ENCODE measurements at places on chromosomes 3 and 15. TPM values are rescaled to one million over a fixed set of nuclear protein-coding genes. Genes with fewer than 3 reads are reported as not detected.

DNA sequence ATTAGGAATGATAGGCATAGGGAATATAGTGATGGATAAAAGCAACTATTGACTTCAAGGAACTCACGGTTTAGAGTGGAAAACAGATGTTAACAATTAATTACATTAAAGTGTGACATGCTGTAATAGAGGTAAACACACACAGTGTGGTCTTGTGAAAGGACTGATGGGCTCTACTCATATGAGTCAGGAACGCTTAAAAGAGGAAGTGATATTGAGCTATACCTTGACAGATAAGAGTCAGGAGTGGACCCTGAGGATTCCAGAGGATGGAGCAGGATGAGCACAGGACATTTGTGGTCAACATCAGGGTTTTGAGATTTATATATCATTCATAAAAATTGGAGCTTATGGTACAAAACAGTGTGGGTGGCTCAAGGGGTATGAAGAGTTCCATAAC, 11.0 kb downstream of the EXOG start:
- no peaks in the 10 kb centered on the region for H3K4me1 ChIP-seq
- no peaks in the 10 kb centered on the region for H3K27me3 ChIP-seq
- no peak for DNase-seq
- no peak overlapping the region for H3K27ac ChIP-seq
- peaks cover 6% of the 10 kb centered on the region for H3K36me3 ChIP-seq

DNA sequence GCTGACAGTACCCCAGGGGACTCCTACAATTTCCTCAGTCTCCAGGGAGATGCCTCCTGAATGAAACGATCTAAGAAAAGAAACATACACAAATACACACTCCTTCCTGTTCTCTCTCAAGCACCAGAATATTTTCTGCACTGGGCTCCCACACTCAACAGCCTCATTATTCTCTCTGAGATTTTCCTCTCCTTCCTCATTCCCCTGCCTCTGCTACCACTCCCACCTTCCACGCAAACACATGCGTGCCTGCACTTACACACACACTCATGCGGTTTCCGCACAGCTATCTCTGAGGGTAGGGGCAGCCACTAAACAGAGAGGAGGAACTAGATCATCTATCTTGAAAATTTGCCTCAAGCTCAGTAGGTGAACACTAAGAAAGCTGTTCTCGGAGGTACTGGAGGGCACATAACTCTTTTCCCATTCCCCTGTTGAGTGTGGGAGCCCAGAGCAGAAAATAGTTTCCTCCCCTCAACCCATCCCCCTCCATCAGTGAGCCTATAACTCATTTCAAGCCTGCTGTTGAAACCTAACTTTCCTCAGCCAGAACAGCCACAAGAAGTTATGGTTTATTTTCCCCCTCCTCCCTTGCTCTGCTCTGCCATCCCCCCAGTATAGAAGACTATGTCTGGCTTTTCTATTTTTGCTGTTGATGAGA, 30.5 kb upstream of the TIPARP start:
- no peaks in the 10 kb centered on the region for H3K36me3 ChIP-seq
- H3K27ac ChIP-seq: peak overlapping the region; percentile 27
- H3K27me3 ChIP-seq: no peaks in the 10 kb centered on the region

GRCh38 chr3:48501196-48501595, 2.8 kb downstream of the SHISA5 start:
- peaks cover 31% of the 10 kb centered on the region for H3K36me3 ChIP-seq
- no peak overlapping the region for H3K27ac ChIP-seq
- DNase-seq: no peak
- H3K4me1 ChIP-seq: peaks cover 40% of the 10 kb centered on the region
- peaks cover 2% of the 10 kb centered on the region for H3K27me3 ChIP-seq
- peak overlapping the region; percentile 51 for H3K4me3 ChIP-seq

Gene SNX22
- 0.41 TPM for total RNA-seq

DNA sequence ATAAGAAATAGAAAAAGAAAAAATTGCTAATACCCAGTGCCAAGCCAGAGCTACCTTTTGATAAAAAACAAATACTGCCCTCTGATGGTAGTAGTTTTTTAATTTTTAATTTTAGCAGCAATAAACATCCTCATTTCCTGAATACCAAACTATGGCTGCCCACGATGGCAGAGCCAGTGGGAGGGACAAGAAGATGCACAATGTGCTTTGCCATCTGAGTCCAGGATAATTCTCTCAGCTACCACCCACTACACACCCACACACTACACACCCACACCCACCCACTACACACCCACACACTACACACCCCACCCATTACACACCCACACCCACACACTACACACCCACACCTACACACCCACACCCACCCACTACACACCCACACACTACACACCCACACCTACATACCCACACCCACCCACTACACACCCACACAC, 17.8 kb downstream of the CEP19 start:
- H3K27me3 ChIP-seq: no peaks in the 10 kb centered on the region
- H3K4me1 ChIP-seq: no peaks in the 10 kb centered on the region
- no peak for DNase-seq
- no peak overlapping the region for H3K27ac ChIP-seq
- no peaks in the 10 kb centered on the region for H3K36me3 ChIP-seq
- no peak overlapping the region for H3K4me3 ChIP-seq

GRCh38 chr15:62444104-62445022, 279.3 kb upstream of the C2CD4B start:
- no peak overlapping the region for H3K4me3 ChIP-seq
- H3K4me1 ChIP-seq: no peaks in the 10 kb centered on the region
- no peaks in the 10 kb centered on the region for H3K36me3 ChIP-seq
- DNase-seq: no peak

- no peak for DNase-seq
- H3K27me3 ChIP-seq: peaks cover 2% of the 10 kb centered on the region
- no peak overlapping the region for H3K27ac ChIP-seq
- no peaks in the 10 kb centered on the region for H3K36me3 ChIP-seq
- H3K4me3 ChIP-seq: no peak overlapping the region
Observed at GRCh38 chr15:94793207-94793606, 561.8 kb downstream of the MCTP2 start.

Gene TEX55
- not detected for total RNA-seq

Gene KNG1
- not detected for total RNA-seq

GRCh38 chr15:38474155-38474757, 20.3 kb downstream of the FAM98B start:
- peaks cover 4% of the 10 kb centered on the region for H3K36me3 ChIP-seq
- H3K27me3 ChIP-seq: no peaks in the 10 kb centered on the region
- DNase-seq: peak; percentile 33
- H3K4me3 ChIP-seq: no peak overlapping the region

- peaks cover 4% of the 10 kb centered on the region for H3K4me1 ChIP-seq
- H3K36me3 ChIP-seq: no peaks in the 10 kb centered on the region
- no peak for DNase-seq
- H3K4me3 ChIP-seq: no peak overlapping the region
- H3K27ac ChIP-seq: no peak overlapping the region
Observed at GRCh38 chr15:51085764-51086163, 8.9 kb downstream of the TNFAIP8L3 start.

Gene ZMYND10
- total RNA-seq: not detected

GRCh38 chr15:89506026-89506686, 9.8 kb upstream of the RHCG start:
- DNase-seq: no peak
- H3K4me1 ChIP-seq: no peaks in the 10 kb centered on the region
- no peak overlapping the region for H3K4me3 ChIP-seq

DNA sequence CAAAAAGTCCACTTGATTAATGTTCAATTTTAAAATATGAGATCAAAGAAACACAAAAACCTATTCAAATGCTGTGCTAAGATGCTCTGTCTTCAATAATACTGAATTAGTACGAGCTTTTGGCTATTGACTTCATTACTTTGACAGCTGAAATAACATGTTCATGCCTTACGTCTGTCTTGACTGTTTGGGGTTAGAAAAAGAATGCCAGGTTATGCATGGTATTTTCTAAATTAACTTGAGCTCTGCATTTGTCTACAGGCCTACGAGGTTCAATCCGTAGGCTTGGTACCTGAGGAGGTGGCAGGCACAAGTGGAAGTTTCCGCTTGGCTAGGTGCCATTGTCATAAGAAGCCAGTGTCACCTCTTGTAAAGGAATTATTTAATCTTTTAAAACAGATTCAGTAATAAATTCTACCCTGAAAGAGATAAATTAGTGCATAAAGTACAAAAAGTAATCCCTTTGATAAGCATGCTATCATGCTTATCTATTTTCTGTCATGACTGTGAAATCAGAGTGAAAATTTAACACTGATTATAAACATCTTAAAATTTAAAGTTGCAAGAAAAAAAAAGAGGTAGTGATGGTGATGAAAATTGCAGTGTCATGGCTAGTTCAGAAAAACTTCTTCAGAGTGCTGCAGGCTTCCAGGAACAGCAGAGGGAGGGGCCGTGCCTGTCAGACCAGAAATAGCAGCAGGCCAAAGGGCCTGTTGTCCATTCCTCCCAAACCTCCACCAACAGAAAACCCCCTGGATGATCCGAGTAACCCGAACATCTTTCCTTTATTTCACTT, 115.7 kb downstream of the ARRDC4 start:
- no peaks in the 10 kb centered on the region for H3K4me1 ChIP-seq
- H3K36me3 ChIP-seq: no peaks in the 10 kb centered on the region
- peaks cover 1% of the 10 kb centered on the region for H3K27me3 ChIP-seq
- H3K4me3 ChIP-seq: no peak overlapping the region
- no peak for DNase-seq

Gene CSPG4
- total RNA-seq: 0.18 TPM

GRCh38 chr15:48578965-48579364, 66.5 kb downstream of the FBN1 start:
- H3K4me3 ChIP-seq: no peak overlapping the region
- H3K27me3 ChIP-seq: no peaks in the 10 kb centered on the region
- H3K27ac ChIP-seq: no peak overlapping the region
- no peak for DNase-seq
- peaks cover 4% of the 10 kb centered on the region for H3K4me1 ChIP-seq

GRCh38 chr3:145531548-145531947, 629.4 kb downstream of the PLOD2 start:
- no peaks in the 10 kb centered on the region for H3K4me1 ChIP-seq
- H3K27ac ChIP-seq: no peak overlapping the region
- H3K27me3 ChIP-seq: no peaks in the 10 kb centered on the region
- no peak for DNase-seq
- no peaks in the 10 kb centered on the region for H3K36me3 ChIP-seq

Gene CD96
- not detected for total RNA-seq

Gene FRMD4B
- total RNA-seq: 102 TPM

Gene MESP1
- not detected for total RNA-seq

Gene RTP1
- total RNA-seq: not detected

DNA sequence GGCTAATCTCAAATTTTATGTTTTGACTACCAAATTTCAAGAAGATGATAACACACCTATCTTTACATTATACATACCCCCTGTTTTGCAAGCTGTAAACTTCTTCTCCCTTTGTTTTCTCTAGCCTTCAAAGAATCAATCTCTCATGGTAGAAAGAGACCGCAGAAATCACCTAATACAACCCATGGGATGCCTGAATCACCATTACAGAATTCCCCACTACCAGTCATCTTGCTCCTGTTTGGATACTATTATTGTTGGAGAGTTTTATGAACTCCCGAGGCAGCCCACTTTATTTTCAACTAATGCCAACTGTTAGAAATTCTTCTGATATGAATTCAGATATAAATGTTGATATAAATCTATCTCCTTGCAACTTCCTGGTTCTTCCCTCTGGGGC, 110.9 kb downstream of the FRMD5 start:
- H3K27ac ChIP-seq: no peak overlapping the region
- H3K36me3 ChIP-seq: no peaks in the 10 kb centered on the region
- no peak for DNase-seq
- H3K4me3 ChIP-seq: no peak overlapping the region

Gene ADCY5
- total RNA-seq: 1.0 TPM

DNA sequence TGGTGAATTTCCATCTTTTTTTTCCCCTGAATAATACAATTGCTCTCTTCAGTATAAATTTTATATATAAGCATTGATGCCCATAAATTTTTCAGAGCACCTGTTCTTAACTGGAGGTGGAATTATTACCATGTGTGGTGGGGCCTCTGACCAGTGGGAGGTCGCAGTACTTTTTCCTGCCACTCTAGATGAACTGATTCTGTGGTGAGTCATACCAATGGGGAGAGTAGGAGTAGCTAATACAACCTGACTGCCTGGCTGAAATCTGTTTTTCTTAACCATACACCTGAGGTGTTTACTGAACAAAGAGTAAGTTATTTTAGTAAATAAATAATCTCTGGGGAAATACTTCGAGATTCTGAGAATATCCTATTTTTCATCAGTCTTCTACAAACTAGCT, 67.2 kb downstream of the UNC13C start:
- peaks cover 2% of the 10 kb centered on the region for H3K27me3 ChIP-seq
- no peak overlapping the region for H3K4me3 ChIP-seq
- no peaks in the 10 kb centered on the region for H3K4me1 ChIP-seq
- H3K36me3 ChIP-seq: no peaks in the 10 kb centered on the region

DNA sequence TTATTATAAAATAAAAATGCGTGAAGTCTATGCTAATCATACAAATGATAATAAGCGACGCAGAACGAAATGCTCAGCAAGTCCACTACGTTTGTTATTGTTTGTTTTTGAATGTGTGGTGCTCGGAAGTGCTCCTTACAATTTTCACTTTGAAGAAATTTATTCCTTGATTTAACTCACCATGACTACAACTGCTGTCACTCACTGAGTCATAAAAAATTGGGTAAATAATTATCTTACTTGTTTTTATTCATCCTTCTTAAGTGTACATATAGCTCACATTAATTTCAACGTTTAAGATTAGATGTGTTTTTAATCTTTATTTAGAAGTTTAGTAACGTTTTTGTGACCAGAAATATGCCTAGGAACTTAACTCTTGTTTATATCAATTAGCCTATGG, 66.7 kb upstream of the NANOGP8 start:
- no peaks in the 10 kb centered on the region for H3K4me1 ChIP-seq
- H3K36me3 ChIP-seq: no peaks in the 10 kb centered on the region
- no peak overlapping the region for H3K4me3 ChIP-seq
- no peak for DNase-seq
- H3K27me3 ChIP-seq: no peaks in the 10 kb centered on the region
- H3K27ac ChIP-seq: no peak overlapping the region

GRCh38 chr15:37131621-37132020, 31.3 kb upstream of the MEIS2 start:
- no peaks in the 10 kb centered on the region for H3K36me3 ChIP-seq
- peaks cover 6% of the 10 kb centered on the region for H3K4me1 ChIP-seq
- no peak overlapping the region for H3K27ac ChIP-seq

- no peaks in the 10 kb centered on the region for H3K36me3 ChIP-seq
- H3K4me1 ChIP-seq: peaks cover 3% of the 10 kb centered on the region
- H3K27ac ChIP-seq: no peak overlapping the region
- DNase-seq: no peak
- H3K4me3 ChIP-seq: no peak overlapping the region
Observed at GRCh38 chr3:150096700-150097587, 126.2 kb upstream of the PFN2 start.

Gene BFSP2
- total RNA-seq: not detected

DNA sequence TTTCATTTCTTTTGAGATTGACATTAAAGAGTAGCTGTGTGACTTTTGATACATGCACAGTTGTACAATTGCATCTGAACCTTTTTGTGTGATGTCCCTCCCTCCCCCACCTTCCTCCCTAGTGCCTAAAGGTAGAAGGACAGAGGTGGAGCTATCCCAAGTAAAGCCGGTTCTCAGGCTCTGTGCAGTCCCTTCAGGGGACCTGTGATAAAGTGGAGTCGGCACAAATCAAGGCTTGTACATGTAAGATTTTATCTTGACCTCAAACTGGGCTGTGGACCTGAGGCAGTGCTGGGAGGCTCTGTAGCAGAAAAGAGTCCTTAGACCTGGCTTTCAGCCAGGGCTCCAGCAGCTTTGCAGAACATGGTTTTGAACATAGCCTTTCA, 55.5 kb upstream of the CMTM7 start:
- no peak overlapping the region for H3K4me3 ChIP-seq
- H3K27ac ChIP-seq: peak overlapping the region; percentile 63
- no peaks in the 10 kb centered on the region for H3K27me3 ChIP-seq
- peaks cover 32% of the 10 kb centered on the region for H3K4me1 ChIP-seq
- DNase-seq: no peak
